ENCODE measurements at places on chromosomes 7 and 10. TPM values are rescaled to one million over a fixed set of nuclear protein-coding genes. Genes with fewer than 3 reads are reported as not detected.

SUN3 gene
- not detected for total RNA-seq

CCDC146 gene
- 2.9 TPM for total RNA-seq

FAM237B gene
- total RNA-seq: not detected

ZNF12 gene
- 21.9 TPM for total RNA-seq

CLRN3 gene
- not detected for total RNA-seq

GRCh38 chr10:1598393-1599153 lies 138.8 kb downstream of the ADARB2 start:
- H3K4me3 ChIP-seq: no peak overlapping the region
- no peaks in the 10 kb centered on the region for H3K27me3 ChIP-seq
- H3K36me3 ChIP-seq: no peaks in the 10 kb centered on the region
- H3K27ac ChIP-seq: no peak overlapping the region

DNA sequence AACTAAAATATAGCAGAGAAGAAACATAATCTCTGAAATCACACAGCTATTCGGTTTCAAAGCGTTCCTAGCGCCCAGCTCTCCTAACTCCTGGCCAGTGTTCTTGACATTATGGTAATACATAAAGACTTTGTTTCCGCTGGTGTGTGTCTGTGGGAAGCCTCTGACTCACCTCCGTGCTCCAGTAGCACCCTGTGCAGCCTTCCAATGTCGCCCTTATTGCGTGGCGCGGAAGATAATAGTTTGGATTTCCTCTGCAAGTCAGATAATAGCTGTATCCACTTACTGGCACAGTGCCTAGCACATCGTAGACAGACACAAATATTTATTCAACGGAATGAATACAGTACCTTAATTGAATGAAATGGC lies 570 bp downstream of the BMS1 start:
- H3K27me3 ChIP-seq: peaks cover 3% of the 10 kb centered on the region
- peaks cover 38% of the 10 kb centered on the region for H3K36me3 ChIP-seq
- peak overlapping the region; percentile 99 for H3K4me3 ChIP-seq
- H3K27ac ChIP-seq: peak overlapping the region; percentile 99
- H3K4me1 ChIP-seq: peaks cover 9% of the 10 kb centered on the region
- DNase-seq: no peak

- DNase-seq: peak; percentile 56
- H3K36me3 ChIP-seq: no peaks in the 10 kb centered on the region
- H3K4me1 ChIP-seq: peaks cover 33% of the 10 kb centered on the region
- H3K27ac ChIP-seq: no peak overlapping the region
- H3K4me3 ChIP-seq: peak overlapping the region; percentile 31
- H3K27me3 ChIP-seq: peaks cover 35% of the 10 kb centered on the region
Measured at GRCh38 chr7:22726345-22726906, 574 bp upstream of the IL6 start.

- DNase-seq: peak; percentile 40
- H3K4me1 ChIP-seq: peaks cover 60% of the 10 kb centered on the region
- peak overlapping the region; percentile 54 for H3K4me3 ChIP-seq
- H3K27me3 ChIP-seq: no peaks in the 10 kb centered on the region
Measured at GRCh38 chr10:3776796-3777571, 8.0 kb downstream of the KLF6 start.

- H3K27me3 ChIP-seq: no peaks in the 10 kb centered on the region
- no peaks in the 10 kb centered on the region for H3K36me3 ChIP-seq
- peaks cover 2% of the 10 kb centered on the region for H3K4me1 ChIP-seq
- no peak overlapping the region for H3K4me3 ChIP-seq
Measured at GRCh38 chr7:148121847-148122246, 468.7 kb upstream of the C7orf33 start.

GRCh38 chr7:10460474-10460873 lies 513.2 kb upstream of the PHF14 start:
- no peak overlapping the region for H3K27ac ChIP-seq
- no peaks in the 10 kb centered on the region for H3K27me3 ChIP-seq
- no peak overlapping the region for H3K4me3 ChIP-seq
- DNase-seq: no peak
- no peaks in the 10 kb centered on the region for H3K36me3 ChIP-seq
- H3K4me1 ChIP-seq: no peaks in the 10 kb centered on the region

GRCh38 chr7:91826377-91826776 lies 54.1 kb downstream of the MTERF1 start:
- no peaks in the 10 kb centered on the region for H3K27me3 ChIP-seq
- no peak for DNase-seq
- H3K27ac ChIP-seq: no peak overlapping the region
- no peaks in the 10 kb centered on the region for H3K4me1 ChIP-seq
- H3K4me3 ChIP-seq: no peak overlapping the region

DNA sequence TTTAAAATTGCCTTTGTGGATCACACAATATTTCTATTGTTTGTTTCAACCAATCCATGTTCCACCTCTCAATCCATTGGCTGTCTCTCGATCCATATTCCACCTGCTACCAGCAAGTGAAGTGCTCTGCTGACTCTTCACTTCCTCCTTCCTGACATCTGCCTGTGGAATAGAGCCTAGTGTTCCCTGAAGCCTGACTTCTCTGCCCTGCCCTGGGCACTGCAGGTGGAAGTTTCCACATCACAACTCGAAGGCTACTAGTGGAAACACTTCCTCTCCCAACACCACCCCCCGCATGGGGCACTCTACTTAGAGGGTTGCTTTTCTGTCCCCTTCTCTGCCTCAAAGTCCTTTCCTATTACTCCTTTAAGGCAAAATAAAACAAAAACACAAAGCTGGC lies 563.8 kb upstream of the IGFBP3 start:
- no peaks in the 10 kb centered on the region for H3K36me3 ChIP-seq
- no peak overlapping the region for H3K4me3 ChIP-seq
- no peak overlapping the region for H3K27ac ChIP-seq
- no peaks in the 10 kb centered on the region for H3K27me3 ChIP-seq
- no peaks in the 10 kb centered on the region for H3K4me1 ChIP-seq

DNA sequence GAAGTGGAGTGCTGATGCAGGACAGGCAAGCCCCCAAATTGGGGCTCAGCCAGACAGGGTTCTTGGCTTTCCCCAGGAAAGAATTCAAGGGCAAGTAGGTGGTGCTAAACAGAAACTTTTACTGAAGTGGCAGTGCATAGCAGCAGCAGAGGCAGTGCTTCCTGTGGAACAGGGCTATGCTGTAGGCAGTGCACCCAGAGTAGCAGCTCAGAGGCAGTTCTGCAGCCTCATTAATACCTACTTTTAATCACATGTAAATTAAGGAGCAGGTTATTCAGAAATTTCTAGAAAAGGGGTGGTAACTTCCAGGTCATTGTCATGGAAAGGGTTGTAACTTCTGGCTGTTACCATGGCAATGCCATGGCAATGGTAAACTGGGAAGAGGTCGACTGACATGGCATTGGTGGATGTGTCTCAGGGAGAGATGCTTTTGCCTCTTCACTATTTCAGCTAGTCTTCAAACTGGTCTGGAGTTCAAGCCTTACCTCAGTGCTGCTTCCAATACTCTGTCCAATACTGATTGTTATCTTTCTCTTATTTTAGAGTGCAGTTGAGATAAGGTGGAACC lies 29.2 kb downstream of the PRSS58 start:
- no peaks in the 10 kb centered on the region for H3K36me3 ChIP-seq
- no peak overlapping the region for H3K4me3 ChIP-seq
- no peak for DNase-seq
- H3K27me3 ChIP-seq: peaks cover 2% of the 10 kb centered on the region
- H3K4me1 ChIP-seq: no peaks in the 10 kb centered on the region
- H3K27ac ChIP-seq: no peak overlapping the region

All from activated T-helper 2 cell treated with anti-CD3 and anti-CD28 coated beads, Interferon-gamma antibody, Interleukin-2, Interleukin-4, amounts not matched to agents 10 μg/mL and 5 μg/mL and 100 μg/mL, durations not matched to agents 14 hours and 24 hours and 36 hours (primary cell).